ENCODE measurements at places on chromosomes 6 and 20.

DNA sequence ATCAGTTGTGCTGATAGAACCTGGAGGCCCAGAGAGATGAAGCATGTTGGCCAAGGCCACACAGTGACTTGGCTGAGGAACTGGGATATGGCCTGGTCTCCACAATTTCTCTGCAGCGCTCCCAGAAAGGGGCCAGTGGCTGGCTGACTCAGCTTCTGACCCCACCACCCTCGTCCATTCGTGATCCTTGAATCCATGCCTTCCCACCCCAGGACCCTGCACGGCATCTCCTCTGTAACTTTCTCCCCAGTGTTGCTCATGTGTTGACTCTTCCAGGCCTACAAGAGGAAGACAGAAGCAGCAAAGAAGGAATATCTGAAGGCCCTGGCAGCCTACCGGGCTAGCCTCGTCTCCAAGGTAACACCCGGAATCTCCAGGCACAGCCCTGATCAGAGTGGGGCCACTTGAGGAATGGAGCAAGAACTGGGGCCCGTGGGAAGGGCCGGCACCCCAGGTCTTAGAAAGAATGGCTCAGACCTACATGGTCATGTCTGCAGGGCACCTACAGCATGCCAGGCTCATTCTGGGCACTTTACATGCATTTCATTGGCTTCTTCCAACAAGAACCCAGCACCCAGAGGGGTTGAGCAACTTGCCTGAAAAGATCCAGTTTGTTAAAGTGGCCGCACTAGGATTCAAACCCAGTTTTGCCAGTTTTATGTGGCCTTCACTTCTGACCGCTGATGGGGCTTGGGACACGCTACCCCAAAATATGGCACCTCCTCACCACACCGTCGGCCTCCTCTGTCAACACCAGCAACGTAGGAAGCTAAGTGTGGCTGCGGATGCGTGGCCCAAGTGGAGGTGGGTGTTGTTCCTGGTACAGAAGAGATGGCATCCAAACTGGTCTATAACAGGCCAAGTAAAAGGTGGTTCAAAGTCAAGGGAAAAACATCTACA is 122.2 kb downstream of the JPH2 start:
- no peak for DNase-seq

DNA sequence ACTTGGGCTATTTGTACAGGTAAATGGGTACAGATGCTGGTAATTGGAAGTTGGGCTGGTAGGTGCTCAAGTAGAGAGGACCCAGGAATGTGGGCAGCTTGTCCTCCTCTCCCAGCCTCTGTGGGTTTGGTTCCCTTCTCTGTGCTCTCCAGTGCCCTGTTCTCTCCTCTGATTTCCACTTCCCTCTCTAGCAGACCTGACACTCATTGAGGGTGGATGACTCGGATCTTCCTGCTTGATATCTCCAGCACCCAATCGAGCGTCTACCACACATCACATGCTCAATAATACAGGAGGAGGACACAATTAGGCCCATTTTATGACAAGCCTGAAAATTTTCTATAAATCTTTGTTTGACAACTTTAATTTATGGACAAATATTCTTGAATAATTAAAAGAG is 23.7 kb downstream of the CST1 start:
- DNase-seq: no peak

- DNase-seq: no peak
Measured at GRCh38 chr6:41247882-41248705, 19.9 kb downstream of the TREML4 start.

DNA sequence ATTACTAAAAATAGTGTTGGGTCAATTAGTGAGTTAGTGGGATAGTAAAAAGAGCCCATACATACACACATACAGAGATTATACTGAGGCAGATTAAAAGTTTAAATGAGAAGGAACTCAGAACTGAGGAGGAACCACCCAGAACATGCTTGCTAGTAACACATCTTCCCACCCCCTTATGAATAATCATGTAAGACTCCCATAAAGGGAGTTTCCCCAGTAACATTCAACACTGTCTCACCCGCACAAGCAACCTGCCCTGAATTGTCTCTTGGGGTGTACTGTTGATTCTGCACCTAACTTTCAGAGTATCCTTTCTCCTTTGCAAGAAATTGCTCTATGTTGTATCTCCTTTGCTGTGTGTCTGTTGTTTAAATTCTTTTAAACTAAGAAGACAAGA is 11.1 kb upstream of the HLA-DQB2 start:
- peak; percentile 51 for DNase-seq

- DNase-seq: no peak
Measured at GRCh38 chr20:703006-703405, 27.4 kb upstream of the SCRT2 start.

DNA sequence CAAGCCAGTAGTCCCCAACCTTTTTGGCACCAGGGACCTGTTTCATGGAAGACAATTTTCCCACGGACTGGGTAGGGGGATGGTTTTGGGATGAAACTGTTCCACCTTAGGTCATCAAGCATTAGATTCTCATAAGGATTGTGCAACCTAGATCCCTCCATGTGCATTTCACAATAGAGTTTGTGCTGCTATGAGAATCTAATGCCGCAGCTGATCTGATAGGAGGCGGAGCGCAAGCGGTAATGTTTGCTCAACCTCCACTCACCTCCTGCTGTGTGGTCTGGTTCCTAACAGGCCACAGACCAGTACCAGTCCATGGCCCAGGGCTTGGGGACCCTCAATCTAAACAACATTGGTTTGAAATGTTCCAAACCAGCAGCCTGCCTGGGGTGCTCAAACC is 137.0 kb upstream of the STXBP5 start:
- no peak for DNase-seq

GRCh38 chr6:114989279-114989964 is 646.6 kb upstream of the HS3ST5 start:
- DNase-seq: no peak

DNA sequence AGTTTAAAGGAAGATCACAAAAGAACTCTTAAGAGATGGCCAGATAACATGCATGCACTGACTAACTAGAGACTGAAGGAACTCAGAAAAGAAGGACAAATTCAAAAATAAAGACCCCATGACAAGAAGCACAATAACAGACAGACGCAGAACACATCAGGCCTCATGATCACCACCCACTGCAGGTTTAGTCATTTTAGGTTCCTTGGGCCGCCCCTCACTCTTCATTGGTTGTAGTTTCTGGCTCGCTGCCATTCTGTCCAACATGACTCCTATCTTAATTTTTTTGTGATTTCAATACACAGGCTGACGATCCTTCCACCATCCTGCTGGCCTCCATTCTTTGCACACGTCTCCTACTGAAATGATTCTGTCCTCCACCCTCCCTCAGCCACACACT is 21.6 kb downstream of the STX7 start:
- DNase-seq: peak; percentile 69

- no peak for DNase-seq
Measured at GRCh38 chr6:2980465-2980855, 9.1 kb upstream of the SERPINB6 start.

DNA sequence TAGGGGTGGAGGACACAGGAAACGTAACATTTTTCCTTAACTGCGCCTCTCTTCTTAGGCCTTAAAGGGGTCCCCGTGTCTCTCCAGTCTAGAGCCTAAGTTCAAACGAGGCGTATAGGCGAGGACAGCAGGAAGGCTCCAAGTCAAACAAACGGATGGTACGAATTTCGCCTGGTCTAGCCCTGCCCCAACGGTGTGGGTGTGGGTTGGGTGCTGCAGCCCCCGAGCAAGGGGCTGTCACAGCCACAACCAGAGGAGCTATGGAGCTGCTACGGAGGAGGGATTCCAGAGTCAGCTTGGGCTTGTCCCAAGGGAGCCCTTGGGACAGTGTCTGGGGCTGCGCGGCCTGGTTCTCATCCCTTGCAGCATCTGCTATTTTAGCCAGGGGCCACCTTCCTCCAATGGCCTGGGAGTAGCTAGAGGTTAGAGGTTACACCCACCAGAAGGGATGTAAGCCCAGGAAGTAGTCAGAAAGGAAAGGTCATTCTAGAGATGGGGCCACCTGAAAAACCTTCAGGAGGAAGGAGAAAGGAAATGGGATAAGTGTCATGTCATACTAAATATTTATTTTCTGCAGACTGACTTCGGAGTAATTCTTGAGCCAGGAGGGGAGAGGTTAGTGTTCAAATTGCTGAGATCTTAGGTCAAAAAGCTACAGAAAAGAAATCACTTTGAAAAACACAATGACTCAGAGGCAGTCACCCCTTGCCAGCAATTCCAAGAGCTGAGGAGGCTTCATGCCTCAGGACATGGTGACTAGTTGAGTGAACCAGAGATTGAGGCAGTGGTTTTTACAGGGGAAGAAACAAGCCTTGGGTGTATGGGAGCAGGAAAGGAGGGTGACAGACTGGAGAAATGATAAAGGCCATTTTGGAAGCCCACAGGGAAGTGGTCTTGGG is 21.7 kb downstream of the VPS52 start:
- peak; percentile 8 for DNase-seq

- no peak for DNase-seq
Measured at GRCh38 chr6:168826726-168827585, 386.0 kb downstream of the SMOC2 start.

GRCh38 chr6:14035874-14036273 is 81.7 kb upstream of the CD83 start:
- no peak for DNase-seq

DNA sequence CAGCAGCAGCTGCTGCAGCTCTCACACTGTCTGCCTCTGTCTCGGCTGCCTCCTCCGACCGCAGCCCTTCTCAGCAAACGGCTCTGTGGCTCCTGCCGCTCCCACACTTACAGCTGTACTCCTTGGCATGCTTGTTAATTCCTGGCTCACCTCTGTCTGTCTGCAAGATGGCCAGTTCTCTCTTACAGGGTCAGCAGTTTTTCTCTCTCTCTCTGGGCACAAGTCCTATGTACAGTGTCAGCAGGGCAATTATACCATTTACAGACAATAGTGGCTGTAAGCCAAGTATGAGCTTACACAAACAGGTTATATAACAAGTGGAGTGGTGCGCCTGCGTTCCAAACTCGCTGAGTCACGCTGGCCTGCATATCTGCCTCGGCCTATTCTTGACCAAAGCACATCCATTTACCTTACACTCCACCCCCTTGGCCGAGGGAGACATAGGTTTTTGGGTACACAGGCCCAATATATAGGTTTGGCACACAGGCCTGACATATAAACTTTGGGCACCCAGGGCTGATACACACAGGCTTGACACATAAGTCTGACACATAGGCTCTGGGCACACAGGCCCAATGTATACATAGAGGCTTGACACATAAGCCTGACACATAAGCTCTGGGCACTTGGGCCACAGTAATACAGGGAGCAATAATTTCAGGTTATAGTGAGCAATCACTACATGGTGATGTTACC is 4.4 kb downstream of the ZKSCAN3 start:
- DNase-seq: no peak

- no peak for DNase-seq
Measured at GRCh38 chr6:41080621-41081020, 7.8 kb downstream of the NFYA start.

DNA sequence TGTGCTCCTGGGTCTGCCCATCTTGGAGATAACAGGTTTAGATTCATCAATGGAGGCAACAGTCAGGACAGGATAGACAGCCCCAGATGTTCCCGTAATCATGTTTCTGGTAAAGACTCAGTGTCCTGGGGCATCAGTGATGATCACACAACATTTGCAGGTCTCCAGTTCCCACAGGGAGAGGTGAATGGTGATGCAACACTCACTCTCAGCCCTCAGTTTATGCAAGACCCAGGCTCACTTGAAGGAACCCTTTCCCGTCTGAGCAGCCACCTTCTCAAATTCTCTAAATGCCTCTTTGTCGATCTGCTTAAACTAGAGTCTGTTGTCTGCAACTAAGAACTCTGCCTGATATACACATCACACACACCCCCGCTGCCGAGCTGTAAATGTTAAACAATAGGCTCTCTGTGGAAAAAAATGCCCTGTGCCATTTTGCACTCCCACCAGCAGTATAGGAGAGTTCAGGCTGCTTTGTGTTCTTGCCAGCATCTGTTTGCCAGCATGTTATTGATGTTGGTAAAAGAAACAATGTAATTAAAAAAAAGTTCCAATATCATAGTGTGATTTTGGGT is 30.1 kb upstream of the SCP2D1 start:
- no peak for DNase-seq

DNA sequence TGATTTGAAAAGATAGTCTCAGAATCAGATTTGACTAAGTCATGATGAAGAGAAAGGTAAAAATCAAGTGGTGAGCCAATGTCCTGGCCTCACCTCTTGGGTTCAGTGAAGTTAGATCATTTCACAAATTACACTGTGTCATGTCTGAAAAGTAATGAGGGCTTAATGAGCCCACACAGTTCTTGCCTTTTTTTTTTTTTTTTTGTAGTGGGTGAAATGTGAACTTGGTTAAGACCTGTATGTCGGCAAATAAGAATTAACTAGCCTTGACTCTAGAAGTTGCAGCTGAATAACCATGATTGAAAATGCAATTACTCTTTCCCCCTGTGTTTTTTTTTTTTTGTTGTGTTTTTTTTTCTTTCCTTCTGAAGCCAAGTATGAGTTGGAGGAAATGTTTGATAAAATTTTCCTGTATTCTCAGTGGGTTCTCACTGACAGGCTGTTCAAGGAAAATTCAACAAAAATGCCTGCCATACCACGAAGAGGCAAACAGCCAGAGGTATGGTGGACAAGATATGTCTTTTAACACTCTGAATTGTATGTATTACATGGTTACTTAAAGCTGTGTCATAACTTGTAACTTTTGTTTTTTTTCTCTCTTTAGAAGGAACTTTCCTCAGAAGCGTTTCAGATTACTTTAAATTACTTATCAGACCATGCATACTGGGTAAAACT is 135.2 kb upstream of the MLIP start:
- no peak for DNase-seq

DNA sequence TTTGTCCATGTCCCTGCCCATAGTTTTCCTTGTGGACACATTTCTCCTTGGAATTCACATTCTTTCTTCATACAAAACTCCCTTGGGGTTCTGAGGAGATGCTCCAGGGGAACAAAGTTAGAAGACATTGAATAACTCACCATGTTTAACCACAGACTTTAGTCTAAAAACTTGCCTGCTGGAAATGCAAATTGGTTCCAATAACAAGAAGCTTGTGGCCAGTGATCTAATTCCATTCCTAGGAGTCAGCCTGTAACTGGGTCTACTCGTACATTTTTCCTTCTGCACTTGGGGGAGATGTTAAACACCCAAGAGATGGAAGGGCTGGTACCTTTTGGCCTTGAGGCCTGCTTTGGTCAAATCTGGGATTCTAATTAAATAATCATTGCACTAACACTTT is 60.2 kb downstream of the SCML4 start:
- no peak for DNase-seq

DNA sequence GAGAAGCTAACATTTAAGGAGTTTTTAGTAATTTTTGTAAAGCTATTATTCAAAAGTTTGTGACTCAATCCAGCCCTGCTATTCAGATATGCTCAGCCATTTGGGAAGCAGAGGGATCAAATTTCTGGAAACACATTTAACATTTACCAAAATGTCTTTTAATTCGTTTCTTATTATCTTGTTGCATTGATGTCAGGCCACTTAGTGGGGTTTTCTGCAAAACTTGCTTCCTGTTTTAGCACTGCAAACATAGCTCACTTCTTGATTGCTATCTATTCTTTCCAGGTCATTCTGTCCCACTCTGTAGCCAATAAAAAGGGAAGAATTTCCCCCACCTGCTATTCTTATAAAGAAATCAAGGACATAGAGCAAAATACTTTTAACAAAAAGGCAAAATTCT is 176.9 kb upstream of the SUPT3H start:
- no peak for DNase-seq

Data from inflammatory macrophage treated with lipopolysaccharide for 4 hours (primary cell).